ENCODE measurements at places on chromosomes 7 and 10.
A peak's percentile ranks its signal among the peaks of the same experiment; 100 is the strongest.

DNA sequence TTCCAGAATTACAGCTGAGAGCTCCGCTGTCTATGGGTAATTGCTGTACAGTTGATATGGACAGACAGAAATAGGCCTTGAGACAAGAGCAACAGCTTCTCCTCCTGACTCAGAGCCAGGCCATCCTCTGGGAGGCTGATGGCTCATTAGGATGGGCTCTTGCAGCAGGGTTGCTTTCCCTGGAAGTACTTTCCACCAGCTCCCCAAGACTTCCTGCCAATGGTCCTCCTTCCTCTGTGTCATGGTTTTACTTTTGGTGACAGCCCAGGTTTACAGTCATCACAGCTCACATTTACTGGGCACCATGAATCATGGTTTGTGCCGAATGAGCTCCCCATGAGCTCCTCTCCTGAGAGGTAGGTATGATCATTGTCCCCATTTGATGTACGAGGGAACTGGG lies 131.8 kb downstream of the HECW1 start:
- no peak for DNase-seq

DNA sequence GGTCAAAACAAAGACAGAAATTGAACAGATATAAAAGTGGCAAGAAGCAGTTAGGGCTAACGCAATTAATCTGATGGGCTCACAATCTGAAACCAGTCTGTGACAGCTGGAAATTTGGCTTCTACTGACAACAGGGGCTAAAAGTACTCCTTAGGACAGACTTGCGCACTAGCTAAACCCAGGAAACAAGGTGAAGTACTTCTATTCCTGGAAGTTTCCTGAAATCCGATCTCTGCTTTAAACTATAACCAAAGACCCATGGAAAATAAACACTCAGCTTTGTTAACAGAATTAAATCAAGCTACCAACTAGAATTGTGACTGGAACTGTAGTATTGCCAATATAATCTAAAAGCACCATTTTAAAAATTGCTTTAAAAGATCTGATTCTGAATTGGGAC lies 520.2 kb upstream of the ZWINT start:
- DNase-seq = no peak

GRCh38 chr7:1708596-1709251 lies 38.6 kb downstream of the ELFN1 start:
- DNase-seq = no peak

- DNase-seq = no peak
Measured at GRCh38 chr10:80964955-80965614, 427.4 kb downstream of the SH2D4B start.

DNA sequence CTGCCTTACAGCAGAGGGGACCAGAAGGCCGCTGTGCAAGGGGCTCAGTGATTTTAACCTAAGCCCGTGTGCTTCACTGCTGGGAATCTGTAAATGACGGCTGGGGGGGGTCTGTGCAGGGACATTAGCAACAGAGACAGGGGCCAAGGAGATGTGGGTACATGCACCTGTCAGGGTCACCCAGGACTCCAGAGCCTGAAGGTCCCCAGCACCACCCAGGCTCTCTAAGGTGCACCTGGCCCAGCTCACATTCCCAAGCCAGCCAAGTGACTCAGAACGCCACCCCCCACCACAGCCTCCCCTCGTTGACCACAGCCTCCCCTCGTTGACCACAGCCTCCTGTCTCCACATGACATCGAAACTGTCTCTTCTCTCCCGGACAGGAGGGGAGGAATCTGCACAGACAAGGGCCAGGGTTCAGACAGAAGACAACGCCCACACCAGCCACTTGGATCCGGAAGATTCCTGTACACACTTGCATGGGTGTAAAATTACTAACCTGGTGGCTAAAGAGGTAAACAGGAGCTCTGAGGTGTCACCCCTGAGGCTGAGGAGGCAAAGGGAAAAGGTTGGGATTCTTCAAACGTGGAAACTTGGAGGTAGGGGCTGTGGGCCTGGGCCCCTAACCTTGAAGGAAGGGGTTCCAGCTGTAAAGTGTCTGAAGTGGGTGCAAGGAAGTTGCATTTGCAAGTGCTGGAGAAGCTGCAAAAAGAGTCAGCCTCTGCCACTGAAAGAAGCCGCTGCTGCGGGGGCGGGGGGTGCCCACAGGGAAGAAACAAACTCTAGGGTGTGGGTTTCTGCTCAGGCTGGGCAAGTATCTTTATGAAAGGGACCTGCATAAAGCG lies 27.0 kb downstream of the CALML3 start:
- peak; percentile 7 for DNase-seq

DNA sequence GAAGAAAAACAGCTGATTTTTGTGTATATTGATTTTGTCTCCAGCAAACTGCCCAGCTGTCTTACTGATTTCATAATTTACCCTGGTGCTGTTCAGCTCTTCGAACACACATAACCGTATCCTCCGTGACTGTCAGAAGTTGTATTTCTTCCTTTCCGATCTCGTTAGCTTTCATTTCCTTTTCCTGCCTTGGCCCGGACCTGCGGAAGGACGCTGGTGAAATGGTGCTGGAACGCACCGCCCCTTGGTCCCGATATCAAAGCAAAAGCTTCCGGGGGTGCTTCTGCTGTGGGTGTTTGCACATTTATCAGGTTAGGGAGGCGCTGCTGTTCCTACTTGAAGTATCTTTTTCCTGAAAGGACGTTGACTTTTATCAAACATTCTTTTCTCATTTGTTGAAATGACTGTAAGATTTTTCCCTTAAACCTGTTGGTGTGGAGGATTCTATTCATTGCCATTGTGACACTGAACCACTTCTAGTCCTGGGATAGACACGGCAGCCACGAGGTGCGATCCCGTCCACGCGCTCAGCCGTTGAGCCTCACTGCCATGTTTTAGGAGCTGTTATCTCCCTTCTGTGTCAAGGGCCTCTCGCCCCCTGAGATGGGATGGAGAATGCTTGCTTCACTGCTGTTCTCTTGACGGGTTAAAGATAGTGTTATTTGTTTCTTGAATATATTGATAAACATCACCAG lies 72.6 kb downstream of the FOXL3 start:
- peak; percentile 55 for DNase-seq

DNA sequence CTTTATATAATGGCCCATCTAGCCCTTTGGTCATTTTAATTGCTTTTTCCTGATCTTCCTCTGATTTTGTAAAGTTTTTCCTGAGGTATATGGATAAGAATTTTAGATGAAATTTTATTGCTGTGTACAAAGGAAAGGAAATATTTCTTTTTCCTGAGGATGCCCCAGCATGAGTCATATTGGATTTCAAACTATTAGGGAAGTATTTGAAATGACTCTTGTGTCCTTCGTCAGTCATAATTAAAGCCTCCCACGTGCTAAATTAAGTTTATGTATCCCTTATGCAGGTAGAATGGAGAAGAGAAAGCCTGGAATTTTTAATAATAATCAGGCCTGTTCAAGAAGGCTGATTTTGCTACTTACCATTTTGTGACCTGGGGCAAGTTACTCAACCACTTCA lies 82.6 kb upstream of the GLI3 start:
- DNase-seq = no peak

- DNase-seq = peak; percentile 15
Measured at GRCh38 chr7:100629117-100629716, 12.1 kb downstream of the TFR2 start.

- no peak for DNase-seq
Measured at GRCh38 chr10:5840314-5841307, 27.4 kb upstream of the GDI2 start.

DNA sequence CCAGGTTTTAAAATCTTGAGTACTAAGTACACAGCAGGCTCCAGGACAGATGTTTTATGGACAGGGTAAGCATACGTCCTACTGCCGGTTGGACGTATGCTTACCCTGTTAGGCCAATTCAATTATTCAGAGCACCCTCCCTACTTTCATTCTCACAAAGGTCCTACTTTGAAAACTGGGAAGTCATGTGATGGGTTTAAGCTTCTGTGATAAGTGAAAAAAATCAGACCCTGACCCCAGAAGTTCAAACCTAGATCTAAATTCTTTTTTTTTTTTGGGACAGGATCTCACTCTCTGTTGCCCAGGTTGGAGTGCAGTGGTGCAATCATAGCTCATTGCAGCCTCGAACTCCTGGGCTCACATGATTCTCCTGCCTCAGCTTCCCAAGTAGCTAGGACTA lies 55.2 kb downstream of the HIPK2 start:
- DNase-seq = no peak

- no peak for DNase-seq
Measured at GRCh38 chr7:3358991-3359390, 57.9 kb downstream of the SDK1 start.

- DNase-seq = peak; percentile 54
Measured at GRCh38 chr10:29496341-29497162, 138.2 kb downstream of the SVIL start.

GRCh38 chr10:121310151-121310711 lies 288.0 kb downstream of the FGFR2 start:
- no peak for DNase-seq

GRCh38 chr7:17871815-17872533 lies 68.3 kb downstream of the SNX13 start:
- DNase-seq = no peak

GRCh38 chr10:19882621-19883020 lies 66.4 kb downstream of the PLXDC2 start:
- no peak for DNase-seq

DNA sequence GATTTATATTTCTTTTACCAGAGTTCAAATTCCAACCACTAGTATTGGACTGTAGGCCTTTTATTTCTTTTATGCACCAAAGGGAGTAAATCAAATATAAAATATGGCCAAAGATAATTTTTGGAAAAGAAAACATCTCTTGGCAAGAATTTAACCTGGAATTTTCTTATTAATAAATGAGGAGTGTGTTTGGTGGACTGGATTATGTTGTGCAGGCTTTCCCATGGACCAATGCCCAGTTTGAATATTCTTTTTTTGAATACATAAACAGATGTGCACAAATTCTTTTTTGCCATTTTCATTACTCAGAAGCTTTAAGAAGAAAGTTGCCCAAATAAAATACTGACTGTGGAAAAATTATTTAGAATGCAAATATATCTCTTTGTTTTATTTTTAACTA lies 22.1 kb upstream of the PRKG1 start:
- no peak for DNase-seq

DNA sequence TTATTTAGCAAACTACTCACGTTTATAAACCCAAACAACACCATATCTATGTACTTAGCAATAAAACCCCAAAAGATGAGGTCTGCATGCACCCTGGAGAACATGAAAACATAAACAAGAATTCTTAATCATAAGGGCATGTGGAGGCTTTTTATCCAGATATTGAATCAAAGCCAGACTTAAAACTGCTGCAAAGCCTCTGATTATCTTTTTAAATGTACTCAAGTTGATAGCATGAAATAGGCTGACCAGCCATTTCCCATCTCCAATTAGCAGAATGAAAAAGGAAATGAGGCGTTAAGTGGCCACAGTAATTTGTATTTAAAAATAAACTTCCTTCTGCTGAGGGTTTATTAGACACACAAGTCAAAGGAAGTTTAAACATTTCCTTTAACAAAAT lies 48.3 kb downstream of the ITIH5 start:
- DNase-seq = no peak

GRCh38 chr7:22725585-22725984 lies 1.4 kb upstream of the IL6 start:
- DNase-seq = no peak

GRCh38 chr7:87225696-87226095 lies 6.2 kb upstream of the TMEM243 start:
- no peak for DNase-seq

DNA sequence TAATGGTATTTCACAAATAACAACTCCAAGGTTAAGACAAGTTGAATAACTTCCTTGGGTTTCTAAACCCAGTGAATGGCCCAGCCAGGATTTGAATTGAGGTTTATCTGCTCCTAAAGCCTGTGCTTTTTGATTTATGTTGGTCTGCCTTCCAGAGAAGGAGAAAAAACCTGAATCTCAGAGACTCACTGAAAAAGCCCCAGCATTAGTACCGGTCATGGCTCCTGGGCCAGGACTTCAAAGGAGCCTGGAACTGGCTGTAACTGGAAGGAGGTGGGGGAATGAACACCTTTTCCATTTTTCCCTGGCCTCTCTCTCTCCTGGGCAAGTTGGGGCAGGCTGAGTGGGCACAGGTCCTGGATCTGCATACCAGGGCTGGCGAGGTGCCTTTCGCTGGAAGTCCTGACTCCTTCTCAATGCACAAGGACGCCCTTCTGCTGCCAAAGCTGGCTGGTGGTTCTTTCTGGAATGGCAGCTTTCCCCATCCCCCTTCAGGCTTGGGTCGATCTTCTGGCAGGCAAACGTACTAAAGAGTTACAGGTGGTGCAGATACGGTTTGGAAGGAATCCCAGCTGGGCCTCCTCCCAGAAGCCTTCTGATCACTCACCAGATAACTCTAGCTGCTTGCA lies 268.2 kb downstream of the PTEN start:
- no peak for DNase-seq

DNA sequence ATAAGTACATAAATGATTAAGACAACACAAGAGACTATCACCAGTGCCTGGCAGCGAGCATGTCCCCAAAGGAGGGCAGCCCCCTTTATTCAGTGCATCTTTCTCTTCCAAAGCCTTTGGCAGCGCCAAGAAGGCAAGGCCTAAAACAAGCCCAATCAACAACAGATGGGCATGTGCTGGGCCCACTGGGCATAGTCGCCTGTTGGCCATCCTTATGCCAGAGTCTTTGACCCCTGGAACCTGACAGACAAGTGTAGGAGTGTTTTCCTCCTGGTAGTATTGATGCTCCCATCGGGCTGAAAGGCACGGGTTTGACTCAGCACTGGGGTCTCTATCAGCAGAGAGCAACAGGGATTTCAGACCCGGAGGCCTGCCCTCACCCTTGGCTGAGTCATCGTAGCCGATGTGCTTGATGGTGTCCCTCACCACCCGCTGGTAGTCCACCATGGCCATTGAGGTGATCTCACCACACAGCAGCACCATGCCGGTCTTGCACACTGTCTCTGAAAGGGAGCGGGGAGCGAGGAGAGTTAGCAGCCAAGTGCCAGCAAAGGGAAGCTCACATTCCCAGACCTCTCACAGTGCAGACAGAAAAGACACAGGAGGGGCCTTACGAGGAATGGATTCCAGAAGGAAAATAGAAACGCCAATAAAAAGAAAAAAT lies 5.8 kb downstream of the MAT1A start:
- no peak for DNase-seq

DNA sequence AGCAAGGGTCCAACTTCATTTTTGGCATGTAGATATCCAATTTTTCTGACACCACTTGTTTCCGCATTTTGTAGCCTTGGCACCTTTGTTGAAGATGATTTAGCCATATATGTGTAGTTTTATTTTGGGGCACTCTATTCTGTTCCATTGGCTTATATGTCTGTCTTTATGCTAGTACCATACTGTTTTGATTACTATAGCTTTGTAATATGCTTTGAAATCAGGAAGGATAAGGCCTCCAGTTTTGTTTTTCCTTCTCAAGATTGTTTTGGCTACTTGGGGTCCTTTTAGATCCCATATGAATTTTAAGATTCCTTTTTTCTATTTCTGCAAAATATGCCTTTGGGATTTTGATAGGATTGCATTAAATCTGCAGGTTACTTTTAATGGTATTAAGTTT lies 9.5 kb upstream of the BTBD16 start:
- no peak for DNase-seq
